ENCODE measurements at places on chromosomes 5 and 9.

GRCh38 chr9:126380447-126380846 lies 53.8 kb downstream of the MVB12B start:
- DNase-seq: no peak

- peak; percentile 4 for DNase-seq
Measured at GRCh38 chr9:119375892-119376291, 6.7 kb upstream of the BRINP1 start.

DNA sequence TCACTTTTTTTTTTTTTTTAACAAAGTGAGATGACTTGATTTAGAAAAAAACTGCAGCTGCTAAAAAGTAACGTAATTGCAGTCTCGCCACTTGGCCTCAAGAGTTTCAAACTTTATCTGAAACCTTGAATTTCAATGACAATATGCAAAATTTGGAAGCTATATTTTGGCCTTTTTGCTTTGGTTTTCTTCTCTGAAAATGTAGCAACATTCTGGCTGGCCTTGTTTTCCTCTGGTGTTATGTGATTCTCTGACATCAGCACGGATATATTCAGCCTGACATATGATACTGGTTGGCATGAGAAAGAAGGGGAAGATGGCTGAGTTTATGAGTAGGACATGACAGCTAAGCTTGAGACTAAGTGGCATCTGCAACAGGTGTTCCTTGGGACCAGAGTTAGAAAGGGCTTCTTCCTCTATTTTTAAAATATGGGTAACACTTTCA lies 136.5 kb downstream of the MEF2C start:
- no peak for DNase-seq

- no peak for DNase-seq
Measured at GRCh38 chr5:60700416-60700757, 421 bp upstream of the DEPDC1B start.

DNA sequence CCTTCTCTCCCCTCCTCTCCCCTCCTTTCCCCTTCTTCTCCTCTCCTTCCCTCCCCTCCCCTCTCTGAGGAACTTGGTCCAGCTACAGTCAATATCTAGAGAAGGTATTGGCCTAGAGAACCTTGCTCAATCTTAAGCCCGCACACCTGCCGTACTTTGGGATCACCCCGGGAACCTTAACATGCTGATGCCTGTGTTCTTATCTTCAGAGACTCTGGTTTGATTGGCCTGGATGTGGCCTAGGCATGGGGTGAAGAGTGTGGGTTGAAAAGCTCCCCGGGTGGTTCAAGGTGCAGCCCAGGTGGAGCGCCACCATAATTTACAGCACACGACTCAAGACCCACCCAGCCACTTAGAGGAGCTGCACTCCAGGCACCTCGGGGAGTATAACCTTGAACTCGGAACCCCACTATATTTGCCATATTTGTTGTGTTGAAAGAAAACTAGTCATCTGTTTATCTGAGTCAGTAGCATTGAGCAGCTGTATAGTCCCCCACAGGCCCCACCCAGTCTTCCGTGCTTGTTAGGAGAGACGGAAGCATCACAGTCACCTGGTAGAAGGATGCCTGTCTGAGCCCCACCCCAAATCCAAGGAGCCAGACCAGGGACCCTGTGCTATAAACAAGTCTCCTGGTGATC lies 14.4 kb upstream of the PHF19 start:
- DNase-seq: no peak

All from fibroblast of skin of abdomen (primary cell).